Stimulated activated CD8-positive, alpha-beta memory T cell treated with anti-CD3 and anti-CD28 coated beads, Interleukin-15, amount 100 ng/mL, for 48 hours (primary cell): ENCODE measurements at places on chromosomes 6 and 20.

GRCh38 chr6:14320332-14320731 lies 202.8 kb downstream of the CD83 start:
- DNase-seq = no peak

DNA sequence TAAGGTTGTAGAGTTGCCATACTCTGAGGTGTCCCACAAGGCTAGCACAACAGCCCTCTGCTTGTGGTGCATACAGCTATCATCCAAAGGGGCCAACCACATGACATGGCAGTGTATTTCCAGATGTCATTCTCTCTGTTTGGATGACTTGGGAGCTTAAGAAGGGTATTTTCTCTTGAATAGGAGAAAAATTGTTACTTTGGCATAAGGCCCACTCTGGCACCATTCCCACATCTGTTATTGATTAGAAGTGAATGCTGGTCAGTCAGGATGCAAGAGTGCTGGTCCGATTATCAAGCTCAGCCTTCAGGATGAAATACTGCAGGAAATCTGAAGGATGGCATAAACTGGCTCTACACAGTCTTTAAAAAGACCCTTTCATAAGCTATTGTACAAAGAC lies 83.6 kb upstream of the C20orf144 start:
- DNase-seq = no peak

GRCh38 chr20:19907326-19908056 lies 109.7 kb upstream of the NAA20 start:
- no peak for DNase-seq

DNA sequence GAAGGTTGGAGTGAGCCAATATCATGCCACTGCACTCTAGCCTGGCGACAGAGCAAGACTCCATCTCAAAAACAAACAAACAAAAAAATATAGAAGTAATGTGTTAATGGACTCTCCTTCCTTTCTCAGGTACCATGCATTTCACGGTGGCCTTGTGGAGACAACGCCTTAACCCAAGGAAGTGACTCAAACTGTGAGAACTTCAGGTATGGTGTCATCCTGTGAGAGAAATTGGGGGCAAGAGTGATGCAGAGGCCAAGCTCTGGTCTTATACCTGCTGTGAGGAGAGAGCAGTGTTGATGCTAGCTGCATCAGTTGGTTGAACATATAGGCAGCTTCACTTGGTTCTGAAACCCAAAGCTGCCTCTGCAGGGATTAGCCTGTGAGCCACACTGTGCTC lies 6.2 kb downstream of the ITCH start:
- DNase-seq = no peak

DNA sequence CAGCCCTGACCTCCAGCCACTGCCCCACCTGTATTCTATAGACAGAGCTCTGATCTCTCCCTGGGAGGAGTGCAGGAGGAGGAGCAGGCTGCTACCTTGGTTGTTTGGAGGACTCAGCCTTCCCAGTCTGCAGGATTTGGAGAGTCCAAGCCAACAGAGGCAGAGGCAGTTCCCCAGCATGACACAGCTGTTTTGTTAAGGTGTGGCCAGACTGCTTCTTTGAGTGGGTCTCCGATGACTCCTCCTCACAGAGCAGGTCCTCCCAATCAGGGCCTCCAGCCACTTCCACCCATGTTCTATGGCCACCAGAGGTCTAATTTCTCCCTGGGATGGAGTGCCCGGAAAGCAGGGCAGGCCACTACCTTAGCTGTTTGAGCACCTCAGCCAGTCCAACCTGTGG lies 203.5 kb downstream of the HACE1 start:
- DNase-seq = no peak

DNA sequence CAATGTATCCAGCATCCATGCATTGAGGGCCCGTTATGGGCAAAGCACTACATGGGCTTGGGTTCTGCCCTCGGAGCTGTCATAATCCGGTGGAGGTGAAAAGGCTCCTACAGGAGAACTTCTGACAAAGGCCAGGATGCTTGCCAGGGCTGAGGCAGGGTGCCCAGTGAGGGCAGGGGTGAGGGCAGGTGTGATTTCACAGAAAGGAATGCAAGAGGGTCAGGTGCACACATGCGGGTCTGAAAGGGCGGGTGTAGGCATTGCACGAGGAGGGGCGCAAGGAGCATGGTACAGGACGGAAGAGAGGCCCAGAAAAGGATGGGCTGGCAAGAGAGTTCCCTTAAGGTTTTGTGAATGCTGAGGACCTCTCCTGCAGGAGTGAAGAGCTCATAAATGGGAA lies 348.0 kb downstream of the BTBD3 start:
- DNase-seq = no peak

DNA sequence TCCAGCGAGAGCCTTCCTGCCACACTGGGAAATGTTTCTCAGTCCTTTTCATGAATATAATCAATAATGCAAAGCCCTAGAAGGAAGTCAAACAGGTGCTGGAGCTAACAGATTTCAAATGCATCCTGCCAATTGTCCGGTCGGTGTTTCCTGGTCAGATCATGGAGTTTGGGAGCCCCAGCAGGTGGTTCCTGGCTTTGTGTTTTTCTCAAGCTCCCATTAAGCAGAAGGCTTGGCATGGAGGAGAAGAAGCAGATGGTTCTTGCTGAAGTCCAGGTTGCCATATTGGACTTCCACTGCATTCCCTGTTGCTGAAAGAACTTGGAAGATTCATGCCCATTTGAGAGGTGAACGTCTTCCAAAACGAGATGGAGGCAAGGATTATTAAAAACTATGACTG lies 68.6 kb downstream of the GFOD1 start:
- DNase-seq = no peak

- DNase-seq = no peak
Observed at GRCh38 chr6:109393886-109394281, 11.6 kb upstream of the CD164 start.

DNA sequence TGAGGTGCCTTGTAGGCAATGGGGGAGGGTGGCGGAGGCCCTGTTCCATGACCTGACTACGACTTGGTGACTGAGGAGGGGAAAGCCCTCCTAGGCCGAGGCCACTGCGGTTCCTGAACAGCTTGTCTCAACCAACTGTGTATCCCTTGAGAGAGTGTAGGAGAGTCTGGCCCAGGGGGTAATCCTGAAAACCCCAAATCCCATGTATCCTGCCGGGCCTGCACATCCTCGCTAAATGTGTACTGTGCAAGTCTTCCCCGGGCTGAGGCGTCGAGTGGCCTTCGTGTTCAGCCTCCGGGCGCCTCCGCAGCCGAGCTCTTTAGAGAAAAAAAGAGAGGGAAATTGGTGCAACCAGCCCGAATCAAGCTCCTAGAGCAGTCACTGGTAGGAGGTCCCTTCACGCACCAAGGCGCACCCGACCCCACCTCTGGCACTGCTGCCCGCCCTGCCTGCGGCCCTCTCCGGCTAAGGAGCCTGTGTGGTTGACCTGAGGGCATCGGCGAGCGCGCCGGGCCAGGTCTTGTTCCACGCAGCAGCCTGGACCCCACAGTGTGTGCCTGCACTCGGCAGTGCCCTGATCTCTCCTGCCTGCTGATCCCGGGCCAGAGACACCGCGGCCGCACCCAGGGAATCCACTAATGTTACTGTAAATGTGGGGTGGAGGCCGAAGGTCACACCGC lies 7.3 kb downstream of the SIM1 start:
- DNase-seq = no peak

- DNase-seq = no peak
Observed at GRCh38 chr6:85113934-85114580, 335.8 kb upstream of the NT5E start.

DNA sequence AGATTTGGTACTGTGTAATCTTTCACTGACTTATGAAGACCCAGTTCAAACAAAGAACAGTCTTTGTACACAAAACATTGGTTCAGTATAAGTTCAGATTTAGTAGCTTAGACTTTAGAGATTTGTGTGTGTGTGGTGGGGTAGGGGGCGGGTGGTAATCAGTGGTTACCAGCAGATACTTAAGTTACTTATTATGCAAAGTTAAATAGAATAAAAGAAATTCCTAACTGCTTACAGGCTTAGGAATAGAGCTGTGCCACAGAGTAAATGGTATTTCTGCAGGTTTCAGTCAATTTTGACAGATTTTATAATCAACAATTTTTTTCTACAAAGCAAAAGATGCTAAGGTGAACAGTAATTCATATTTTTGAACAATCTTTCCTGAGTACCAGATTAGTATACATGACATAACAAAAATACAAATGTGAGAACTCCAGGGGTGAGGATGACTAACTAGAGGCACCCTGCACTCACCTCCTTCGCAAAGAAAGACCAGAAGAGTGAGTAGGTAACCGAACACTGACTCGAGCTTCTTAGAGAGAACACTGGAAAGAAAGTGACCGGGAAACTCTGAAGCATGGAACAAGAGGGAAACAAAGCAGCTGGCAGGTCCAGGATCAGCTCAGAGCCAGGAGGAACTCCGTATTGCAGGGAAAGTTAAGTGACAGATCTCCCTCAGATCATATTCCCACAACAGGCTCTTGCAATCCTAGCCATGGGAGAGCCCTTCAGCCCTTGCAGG lies 560.6 kb downstream of the COL12A1 start:
- no peak for DNase-seq

DNA sequence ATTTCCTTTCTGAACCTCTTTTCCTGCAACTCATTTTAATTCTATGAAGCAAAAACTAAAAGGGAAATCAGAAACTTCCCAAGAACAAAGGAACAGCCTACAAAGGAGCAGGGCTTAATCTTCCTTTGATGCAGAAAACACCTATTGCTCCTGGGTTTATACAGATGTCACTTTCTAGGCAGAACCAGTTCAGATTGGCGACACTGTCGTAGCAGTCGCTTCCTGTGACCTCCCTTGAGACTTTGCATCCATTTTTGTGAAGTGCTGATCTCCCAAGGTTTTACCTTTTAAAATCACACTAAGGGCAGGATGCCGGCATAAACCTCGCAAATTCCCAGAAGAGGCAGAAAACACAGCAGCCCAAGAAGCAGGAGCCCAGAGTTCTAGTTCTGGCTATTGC lies 40.1 kb downstream of the JAG1 start:
- no peak for DNase-seq

DNA sequence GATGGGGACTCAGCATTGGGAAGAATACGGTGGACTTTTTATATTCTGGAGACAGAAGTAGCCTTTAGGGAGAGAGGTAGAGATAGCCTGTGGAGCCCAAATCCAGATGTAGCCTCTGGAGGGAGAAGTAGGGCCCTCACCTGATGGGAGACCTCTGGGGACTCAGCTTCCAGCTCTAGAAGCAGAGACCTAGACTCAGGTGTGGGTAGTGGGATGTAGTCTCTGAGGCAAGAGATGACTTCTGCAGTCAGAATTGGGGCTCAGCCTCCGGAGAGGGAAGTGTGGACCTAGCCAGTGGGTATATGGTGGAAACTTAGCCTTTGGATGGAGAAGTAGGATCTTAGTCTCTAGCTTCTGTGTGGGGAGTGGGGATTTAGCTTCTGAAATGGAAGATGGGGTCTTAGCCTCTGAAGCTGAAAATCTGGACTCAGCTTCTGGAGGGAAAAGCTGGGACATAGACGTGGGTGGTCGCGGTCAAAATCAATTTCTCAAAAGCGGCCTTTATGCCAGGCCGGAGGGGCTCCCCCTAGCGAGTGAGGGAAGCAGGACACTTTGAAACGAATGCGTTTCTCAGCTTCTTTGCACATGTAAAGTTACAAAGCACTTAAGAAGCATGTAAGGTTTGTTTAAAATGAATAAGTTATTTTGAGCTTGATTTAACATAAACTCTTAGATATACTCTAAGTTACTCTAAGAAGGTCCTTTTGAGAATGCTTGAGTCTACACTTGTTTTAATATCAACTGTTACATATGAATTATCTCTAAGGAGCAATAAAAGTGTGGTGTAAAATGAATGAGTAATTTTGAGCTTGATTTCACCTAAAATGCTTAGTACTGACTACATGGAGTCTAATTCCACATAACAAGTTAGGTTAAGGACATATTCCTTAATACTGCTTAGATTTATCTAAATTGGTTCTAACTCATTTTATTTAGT lies 12.9 kb upstream of the ZNF343 start:
- DNase-seq = peak; percentile 33
